ENCODE measurements at places on chromosomes 6 and 20. TPM values are rescaled to one million over a fixed set of nuclear protein-coding genes. Genes with fewer than 3 reads are reported as not detected.

Gene CDC5L
- 16.8 TPM for total RNA-seq

Gene WFDC12
- total RNA-seq: not detected

Gene TREML2
- 1.0 TPM for total RNA-seq

DNA sequence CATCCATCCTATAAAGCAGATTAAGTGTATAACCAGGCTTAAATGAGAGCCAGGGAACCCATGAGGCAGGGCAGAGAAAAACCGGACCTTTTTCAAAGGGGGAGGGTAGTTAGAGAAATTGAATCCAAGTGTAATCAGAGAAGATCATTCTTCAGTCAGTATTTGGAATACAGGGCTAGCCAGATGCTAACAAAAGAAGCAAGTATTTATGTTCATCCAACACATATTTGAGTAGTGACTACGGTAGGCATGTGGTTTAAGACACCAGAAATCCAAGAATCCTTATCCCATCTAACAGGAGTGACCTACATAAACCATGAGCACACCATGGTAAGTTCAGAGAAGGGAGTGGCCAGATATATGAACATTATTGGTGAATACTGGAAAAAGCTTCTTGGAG is 46.8 kb upstream of the FAM83C start:
- DNase-seq: no peak

DNA sequence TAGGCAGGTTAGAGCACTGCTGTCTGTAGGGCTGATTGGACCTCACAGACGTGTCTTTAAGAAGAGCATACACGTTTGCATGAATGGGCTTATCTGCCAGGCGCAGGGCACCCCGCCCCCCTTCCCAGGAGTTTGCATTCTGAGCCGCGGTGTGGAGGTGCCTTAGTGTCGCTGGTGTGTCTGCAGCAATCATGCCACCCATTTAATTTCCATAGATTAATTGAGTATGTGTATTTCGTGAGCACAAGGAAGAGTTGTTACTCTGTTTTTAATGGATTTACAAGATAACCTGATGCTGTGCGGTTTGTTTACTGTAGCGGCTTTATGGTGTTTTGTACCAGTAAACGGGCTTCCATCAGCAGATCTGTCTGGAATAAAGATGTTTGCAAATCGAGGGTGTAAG is 107.7 kb downstream of the ZDHHC14 start:
- no peak for DNase-seq

GRCh38 chr20:57679113-57679512 is 30.7 kb downstream of the PMEPA1 start:
- no peak for DNase-seq

DNA sequence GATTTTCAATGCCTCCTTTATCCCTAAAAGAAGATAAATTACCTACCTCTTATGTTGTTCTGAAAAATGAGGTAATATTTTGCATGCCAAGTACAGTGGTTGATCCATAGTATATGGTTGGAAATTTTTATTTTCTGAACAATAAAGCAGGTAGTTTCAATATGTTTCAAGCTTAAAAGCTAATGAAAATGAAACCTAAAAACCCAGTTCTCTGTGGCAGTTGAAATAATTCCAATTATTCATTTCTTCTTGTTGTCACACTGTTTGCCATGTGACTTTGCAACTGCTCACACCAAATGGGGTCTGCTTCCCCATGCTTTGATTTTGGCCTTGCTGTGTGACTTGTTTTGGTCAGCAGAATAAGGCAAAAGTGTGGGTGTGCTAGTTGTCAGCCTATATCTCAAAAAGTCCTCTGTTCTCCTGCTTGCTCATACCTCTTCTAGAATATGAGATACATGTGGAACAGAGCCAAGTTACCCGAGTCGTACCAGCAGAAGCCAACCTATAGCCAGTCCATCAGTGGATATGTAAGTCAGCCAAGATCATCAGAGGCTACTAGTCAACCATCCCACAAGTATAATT is 197.2 kb upstream of the THEMIS start:
- DNase-seq: no peak

DNA sequence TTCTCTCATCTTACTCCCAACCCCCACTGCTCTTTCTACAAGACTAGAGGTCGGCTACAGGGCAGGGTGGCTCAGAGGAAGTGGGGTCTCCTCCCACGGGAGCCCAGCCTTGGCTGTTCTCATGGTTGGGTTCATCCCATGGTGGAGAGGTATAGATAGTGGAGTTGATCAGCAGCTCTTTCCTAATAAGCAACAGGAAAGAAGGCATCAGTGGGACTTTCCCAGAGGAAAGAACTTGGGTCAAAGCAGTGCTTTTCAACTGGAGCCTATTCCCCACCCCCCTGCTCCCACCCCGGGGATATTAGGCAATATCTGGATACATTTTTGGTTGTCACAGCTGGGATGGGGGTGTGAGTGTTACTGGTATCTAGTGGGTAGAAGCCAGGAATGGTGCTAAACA is 200.9 kb downstream of the NFATC2 start:
- DNase-seq: no peak

DNA sequence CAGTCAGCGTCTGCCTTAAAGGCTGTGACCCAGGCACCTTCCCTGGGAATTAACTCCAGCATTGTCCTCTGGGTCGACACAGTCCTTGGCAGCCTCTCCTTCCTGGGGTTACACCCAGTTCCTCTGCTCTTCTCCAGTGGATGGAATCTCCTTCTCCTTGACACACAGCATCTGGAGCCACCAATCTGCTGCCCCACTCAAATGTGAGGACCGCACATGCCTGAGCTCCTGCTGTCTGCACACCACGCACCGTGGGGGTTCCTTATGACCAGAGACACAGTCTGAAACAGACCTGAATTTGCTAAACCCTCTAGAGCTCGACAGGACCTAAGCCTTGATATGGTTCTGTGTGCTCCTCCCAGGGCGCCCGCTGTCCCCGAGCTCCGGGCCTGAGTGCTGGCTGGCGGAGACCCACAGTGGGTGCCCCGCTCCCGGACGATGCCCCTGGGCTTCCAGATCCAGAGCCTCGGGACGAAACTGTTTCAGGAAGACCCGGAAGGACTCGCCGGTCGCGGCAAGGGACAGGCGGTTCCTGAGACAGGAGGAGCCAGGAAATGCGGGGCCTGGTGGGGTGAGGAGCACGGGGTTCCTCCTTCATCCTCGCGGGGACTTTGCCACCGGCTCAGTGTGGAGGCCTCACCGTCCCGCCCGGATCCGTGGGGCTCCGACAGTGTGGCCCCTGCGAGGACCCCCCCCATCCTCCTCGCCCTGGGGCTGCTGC is 2.5 kb upstream of the RAET1G start:
- DNase-seq: peak; percentile 88

DNA sequence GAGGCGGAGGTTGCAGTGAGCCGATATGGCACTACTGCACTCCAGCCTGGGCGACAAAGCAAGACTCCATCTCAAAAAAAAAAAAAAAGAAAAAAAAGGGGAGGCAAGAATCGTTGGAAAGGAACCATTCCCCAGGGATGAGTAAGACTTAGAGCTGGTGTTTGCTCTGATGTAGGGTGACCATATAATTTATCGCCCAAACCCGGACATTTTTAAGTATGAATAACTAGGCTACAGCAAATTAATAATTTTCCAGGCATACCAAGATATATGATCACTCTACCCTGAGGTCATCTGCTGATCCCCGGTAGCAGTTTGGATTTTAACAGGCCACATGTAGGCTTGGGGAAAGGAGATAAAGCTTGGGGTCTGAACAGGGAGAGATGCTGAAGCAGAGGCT is 260.9 kb downstream of the BTBD9 start:
- DNase-seq: no peak

Data from mesenteric fat pad (tissue), 1 donor.